Activated CD4-positive, alpha-beta T cell treated with anti-CD3 and anti-CD28 coated beads, Interleukin-2, amount 50 U/mL, for 24 hours (primary cell): ENCODE measurements at places on chromosomes 2 and 18.
A peak's percentile ranks its signal among the peaks of the same experiment; 100 is the strongest.

DNA sequence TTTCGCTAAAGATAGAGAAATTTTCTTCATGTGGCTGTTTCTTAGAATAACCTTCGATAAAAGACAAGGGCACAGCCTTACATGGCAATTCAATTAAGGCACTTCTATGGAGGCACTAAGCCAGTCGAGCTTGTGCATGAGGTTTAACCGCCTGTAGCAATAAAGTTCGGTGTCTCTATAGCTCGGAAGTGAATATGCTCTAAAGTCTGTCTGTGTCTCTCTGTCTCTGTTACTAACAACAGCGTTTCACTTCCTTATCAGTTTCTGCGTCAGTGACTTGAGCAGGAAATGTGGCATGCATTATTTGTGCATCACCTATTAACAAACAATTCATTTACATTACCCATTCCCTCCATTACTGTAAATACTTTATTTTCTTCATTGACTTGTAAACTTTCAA, 365.1 kb upstream of the NETO1 start:
- no peak for DNase-seq

GRCh38 chr18:63788447-63789096, 13.4 kb downstream of the SERPINB7 start:
- DNase-seq, result peak; percentile 41

- no peak for DNase-seq
These were observed 180.6 kb downstream of the MREG start for GRCh38 chr2:215832791-215833190.

DNA sequence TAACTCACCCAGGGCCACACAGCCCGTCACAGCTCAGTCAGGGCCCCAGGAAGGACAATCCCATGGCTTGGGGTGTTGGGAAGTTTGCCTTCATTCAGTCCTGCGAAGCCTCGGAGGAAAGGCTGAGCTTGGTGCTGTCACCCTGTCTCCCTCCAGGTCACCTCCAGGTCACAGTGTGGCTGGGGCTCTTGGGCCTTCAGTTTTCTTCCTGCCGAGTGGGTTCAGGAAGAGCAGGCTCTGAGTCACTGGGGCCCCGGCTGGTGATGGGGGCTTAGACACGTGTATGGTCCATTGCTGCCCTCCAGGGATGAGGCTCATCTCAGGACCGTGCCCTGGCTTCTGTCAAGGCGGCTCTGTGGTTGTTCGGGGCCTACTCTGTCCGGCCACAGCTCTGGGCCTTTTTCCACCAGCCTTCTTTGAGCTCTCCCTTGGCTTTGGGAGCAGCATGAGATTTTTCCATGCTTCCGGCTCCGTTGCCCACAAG, 118.6 kb downstream of the INHBB start:
- DNase-seq, result no peak

DNA sequence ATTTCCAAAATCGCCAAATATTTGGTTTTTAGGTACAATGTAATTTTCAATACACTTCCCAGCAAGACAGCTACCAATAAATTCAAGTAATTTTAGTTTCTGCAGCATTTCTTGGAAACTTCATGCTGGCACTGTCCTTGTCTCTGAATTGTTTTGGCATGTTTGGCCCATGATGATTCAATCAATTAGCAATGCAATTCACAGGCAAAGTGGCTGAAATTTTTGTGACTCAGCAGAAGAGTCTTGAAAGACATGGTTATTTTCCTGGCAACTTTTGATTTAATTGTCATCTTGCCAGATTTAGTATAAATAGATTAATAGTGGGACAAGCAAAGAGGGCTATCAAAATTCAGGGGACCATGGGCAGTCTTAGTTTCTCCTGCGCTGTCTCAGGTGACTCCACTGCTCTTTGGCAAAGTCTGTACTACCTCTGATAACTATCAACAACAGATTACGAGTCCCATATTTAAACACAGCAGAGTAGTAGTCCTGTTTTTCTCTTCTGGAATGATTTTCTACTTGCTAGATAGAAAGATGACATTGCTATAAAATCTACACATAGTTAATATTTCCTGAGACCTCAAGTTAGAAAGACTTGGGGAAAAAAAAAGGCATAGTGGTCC, 88.9 kb upstream of the CYP26B1 start:
- DNase-seq, result no peak

- no peak for DNase-seq
These were observed 40.5 kb downstream of the MYO3B start for GRCh38 chr2:170218456-170218855.

DNA sequence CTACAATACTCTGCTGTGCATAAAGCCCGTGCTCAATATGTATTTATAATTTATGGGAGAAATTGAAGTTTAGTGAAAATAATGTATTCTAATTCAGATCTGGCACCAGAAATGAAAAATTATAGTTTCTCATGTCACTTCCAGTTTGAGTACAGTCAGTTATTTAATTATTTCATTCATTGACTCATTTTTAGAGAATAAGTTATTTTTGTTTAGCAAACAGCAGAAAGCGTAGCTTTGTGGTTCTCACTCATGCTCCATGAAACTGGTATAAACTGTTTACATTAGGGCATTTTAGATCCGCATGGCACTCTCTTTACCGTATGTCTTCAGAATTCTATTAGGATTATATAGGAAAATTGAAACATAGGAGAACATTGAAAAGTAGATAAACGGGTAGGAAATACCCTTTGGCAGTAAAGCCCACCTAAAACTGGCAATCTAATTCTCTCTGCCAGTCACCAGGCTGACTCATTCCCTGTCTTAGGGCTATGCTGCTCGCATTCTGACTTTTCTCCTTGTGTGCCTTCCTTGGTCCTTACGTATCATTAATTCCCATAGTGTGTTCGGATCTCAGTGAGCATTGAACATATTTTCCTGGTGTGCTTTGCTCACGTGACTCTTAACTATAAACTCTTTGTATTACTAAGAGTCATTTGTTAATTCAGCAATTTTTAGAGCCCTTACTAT, 106.0 kb downstream of the ZNF236 start:
- DNase-seq, result no peak

DNA sequence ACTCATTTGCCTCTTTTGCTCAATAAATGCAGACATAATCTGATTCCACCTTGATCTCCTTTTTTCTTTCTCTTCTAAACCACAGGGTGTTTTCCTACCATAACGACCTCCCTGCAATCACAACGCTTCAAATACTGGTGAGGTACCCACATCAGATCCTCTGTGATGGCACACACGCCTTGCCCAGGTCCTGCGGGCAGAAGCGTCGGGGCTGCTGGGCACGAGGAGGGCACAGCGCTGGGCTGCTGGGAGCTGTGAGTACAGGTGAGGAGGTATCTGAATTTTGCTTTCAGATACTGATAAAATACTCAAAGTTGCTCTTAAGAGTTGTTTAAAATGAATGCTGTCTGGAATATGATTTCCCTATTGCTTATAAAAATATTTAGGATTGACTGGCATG, 186.1 kb upstream of the PXDN start:
- DNase-seq, result no peak

DNA sequence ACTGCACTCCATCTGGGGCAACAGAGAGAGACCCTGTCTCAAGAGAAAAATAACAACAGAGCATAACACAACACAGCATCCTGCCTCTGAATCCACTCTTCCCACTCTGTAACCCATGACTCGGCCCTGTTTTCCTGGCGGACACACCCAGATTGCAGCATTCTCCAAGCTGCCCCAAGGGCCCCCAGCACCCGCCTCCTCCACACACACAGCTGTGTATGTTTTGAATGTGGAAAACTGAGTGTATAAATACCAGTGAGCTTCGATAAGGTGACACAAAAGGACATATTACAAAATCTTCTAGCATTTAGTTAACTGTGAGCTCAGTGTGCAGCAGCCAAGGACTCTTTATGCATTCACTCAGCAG, 13.0 kb downstream of the IMPA2 start:
- DNase-seq, result no peak

- no peak for DNase-seq
These were observed 2.0 kb downstream of the ITGA6 start for GRCh38 chr2:172429301-172429968.

GRCh38 chr2:237254911-237255578, 158.9 kb downstream of the COL6A3 start:
- no peak for DNase-seq

- DNase-seq, result no peak
These were observed 91.4 kb upstream of the ACSL3 start for GRCh38 chr2:222769446-222769845.

DNA sequence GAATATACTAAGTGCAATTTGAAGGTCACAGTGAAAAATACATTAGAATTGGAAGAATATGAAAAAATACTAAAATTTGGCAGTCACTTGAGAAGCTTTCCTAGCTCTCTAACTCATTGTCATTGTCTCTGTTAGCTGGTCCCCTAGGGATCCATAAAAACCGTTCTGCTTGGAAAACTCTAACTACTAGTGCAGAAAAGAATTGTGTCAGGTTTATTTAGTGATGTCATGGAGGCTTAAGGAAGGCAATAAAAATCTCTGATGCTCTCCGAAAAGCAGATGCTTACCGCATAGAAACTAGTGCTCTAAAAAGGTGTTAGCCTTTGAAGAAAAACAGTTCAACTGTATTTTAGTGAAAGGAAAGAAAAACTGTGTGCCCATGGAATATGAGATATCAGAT, 150.1 kb upstream of the DLGAP1 start:
- DNase-seq, result no peak

DNA sequence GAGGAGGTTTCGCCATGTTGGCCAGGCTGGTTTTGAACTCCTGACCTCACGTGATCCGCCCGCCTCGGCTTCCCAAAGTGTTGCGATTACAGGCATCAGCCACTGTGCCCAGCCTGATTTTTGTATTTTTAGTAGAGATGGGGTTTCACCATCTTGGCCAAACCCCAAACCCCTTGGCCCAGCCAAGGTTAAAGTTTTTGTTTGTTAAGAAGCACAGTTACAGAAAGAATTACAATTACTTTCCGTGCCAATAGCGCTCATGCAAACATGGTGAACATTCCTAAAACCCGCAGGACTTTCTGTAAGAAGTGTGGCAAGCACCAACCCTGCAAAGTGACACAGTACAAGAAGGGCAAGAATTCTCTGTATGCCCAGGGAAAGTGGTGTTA, 26.1 kb downstream of the ITSN2 start:
- no peak for DNase-seq

DNA sequence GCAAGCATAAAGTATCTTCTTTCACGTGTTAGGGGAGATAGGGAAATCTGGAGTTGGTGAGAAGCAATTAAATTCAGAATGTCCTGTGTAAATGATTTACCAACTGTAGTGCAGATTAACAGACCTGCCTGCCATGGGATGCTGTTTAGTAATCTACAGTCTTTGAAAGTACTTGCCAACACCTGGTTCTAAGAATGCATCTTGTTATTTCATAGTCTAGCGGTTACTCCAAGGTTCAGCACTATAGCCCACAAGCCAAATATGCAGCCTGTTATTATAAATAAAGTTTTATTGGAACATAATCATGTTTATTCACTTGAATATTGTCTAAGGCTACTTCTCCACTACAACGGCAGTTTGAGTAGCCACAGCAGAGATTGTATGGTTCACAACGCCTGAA, 100.8 kb downstream of the OSBPL6 start:
- DNase-seq, result no peak

DNA sequence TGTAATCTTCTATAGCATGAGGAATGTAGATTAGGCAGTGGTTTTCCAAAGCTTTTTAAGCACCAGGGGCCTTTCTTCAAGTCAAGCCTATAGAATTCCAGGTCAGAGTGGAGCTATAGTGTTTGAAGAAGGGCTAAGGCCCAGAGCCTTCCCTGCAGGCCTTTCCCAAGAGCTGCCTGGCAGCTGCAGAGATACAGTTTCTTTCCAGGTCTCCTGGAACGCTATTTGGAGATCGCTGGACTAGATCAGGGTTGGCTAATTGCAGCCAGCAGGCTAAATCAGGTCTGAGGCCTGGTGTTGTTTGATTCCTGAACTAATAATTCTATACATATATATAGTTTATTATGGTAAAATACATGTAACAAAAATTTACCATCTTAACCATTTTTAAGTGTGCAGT, 319.0 kb upstream of the SPRED2 start:
- DNase-seq, result no peak

GRCh38 chr2:669323-669722, 7.9 kb downstream of the TMEM18 start:
- no peak for DNase-seq

- DNase-seq, result no peak
These were observed 88.5 kb downstream of the ARMC9 start for GRCh38 chr2:231286964-231287363.

GRCh38 chr2:40480073-40480472, 28.2 kb upstream of the SLC8A1 start:
- no peak for DNase-seq

- DNase-seq, result no peak
These were observed 199.4 kb downstream of the ZNF385B start for GRCh38 chr2:179661986-179662385.

GRCh38 chr18:78237864-78238263, 741.8 kb upstream of the SALL3 start:
- DNase-seq, result no peak

DNA sequence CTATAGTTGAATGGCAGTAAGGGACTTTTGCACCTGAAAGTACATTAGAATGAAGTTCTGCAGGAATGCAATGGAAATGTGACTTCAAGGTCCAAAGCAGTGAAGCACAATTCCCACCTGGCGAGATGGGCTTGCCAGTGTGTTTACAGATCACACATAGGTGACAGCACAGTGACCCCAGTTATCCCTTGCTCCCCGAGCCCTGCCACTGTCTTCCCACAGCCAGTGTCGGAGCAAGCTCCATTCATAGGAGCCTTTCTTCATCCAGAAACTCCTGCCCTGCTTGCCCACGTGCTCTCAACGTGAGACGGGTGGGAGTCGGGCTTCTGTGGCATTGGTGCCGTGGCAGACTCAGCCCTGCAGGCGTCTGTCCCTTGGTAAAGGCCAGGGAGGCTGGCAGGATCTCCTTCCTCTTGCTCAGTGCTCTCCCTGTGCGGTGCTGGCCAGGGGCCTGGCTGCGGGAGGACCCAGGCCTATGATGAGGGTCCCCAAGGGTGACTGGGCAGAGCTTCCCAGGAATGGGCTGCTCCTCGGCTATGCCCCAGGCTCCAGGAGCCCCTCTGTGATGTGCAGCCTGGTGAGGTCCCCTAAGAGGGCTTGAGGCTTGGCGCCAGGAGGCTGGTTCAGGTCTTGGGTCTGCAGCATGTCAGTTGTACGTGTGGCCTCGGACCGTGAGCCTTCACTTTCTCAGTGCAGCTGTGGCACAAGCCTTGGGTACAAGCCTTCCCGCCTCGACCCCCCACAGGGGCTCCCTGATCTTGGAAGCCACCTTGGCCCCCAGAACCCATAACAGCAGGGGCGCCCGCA, 40.2 kb downstream of the SNED1 start:
- no peak for DNase-seq

GRCh38 chr18:56067969-56068671, 480.1 kb upstream of the TCF4 start:
- no peak for DNase-seq

DNA sequence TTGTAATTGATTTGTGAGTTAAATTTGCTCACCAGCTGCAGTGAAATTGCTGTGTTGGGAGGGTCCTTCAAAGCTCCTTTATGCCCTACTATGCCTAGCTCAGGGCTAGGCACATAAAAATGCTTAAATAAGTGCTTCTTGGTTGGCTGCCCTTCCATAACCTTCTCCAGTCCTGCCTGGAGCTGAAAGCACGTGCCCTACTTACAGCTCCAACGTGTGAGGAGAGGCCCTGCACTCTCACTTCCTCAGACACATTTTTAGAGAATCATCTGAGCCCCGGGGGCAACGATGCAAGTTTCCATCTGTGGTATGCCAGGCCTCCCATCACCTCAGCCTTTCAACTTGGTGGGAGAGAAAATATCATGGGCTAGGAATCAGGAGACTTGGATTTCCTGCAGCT, 202.7 kb downstream of the BCL11A start:
- no peak for DNase-seq

- no peak for DNase-seq
These were observed 208.2 kb upstream of the ARL4C start for GRCh38 chr2:234705108-234705507.
